ENCODE measurements at places on chromosomes 5 and 9. TPM values are rescaled to one million over a fixed set of nuclear protein-coding genes. Genes with fewer than 3 reads are reported as not detected.

The FOXD4L6 gene
- total RNA-seq, result not detected

The COL23A1 gene
- total RNA-seq, result 0.49 TPM

The FOXD4L5 gene
- not detected for total RNA-seq

The SPATA31A3 gene
- total RNA-seq, result not detected

The PTPN3 gene
- 26.7 TPM for total RNA-seq

The GRIA1 gene
- total RNA-seq, result not detected

The DDX4 gene
- total RNA-seq, result not detected

The CTNNAL1 gene
- total RNA-seq, result 30.2 TPM

The KIF24 gene
- total RNA-seq, result 7.3 TPM

The PDE6A gene
- 1.5 TPM for total RNA-seq

The NSG2 gene
- 0.27 TPM for total RNA-seq

The GPRIN1 gene
- 2.1 TPM for total RNA-seq

The ADAMTS12 gene
- 1.1 TPM for total RNA-seq

The CDC23 gene
- total RNA-seq, result 23.5 TPM

The PRRT1B gene
- total RNA-seq, result 4.5 TPM

All from colonic mucosa (tissue), 4 donors.